ENCODE measurements at places on chromosomes 1 and 21.

DNA sequence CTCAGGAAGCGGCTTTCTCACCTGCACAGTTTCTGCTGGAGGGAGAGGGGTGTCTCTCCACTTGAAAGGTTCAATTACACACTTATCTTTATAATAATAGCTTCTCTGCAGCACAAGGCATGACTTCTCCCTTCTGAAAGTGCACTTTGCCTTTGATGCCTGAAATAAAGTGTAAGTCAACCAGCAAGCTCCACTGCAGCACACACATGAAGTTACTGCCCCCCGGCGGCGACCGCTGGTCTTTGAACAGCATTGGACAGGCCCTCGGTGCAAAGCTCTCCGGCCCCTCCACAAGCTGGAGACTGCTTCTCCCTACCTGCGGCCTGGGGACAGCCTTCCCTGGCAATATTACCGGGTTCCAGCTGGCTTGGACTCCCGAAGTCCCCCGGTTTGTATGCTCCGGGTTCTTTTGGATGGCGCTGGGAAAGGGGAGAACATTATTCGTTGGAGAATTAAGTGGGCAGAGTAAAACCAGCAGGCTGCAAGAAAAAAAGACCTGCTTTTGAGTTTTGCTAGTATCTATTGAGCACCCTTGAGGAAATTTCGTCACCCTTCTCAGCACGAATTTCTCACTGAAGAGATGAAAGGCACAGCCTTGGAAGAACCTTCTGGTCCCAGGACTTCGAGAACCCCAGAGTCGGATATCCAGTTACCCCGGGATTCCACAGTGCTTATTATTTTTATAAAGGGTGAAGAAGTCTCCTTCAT is 11.8 kb downstream of the RCAN1 start:
- DNase-seq, result peak; percentile 29

GRCh38 chr1:223500560-223501425 is 107.6 kb downstream of the CCDC185 start:
- peak; percentile 58 for DNase-seq

DNA sequence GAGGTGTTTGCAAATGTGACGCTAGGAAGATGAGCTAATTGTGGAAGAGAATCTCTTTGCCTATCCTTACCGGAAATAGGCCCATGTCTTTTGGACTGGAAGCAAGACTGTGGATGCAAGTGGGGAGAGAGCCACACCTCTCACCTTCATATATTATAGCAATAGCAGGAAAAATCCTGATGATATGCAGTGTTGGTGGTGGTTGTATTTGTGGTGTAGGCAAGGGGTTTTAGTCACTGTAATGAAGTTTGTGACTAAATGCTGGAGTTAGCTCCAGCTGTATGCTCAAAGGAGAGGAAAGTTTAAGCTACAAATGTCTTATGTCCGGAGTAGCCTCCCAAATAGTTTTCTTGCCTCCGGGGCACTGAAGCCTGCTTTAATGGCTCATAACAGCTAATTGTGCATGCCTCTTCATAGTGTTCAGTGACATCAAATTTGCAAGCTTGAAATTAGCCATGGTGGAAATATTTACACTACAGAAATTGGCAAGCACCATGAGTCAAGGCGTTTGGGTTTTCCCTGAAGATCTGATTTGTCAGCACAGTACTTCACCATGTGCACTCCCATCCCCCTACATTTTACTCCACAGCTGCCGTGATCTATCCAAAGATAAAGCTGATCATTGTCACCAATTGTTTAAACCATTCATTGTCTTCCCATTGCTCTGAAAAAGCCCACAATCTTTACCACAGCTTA is 102.6 kb upstream of the ZNF644 start:
- DNase-seq, result no peak

- DNase-seq, result no peak
Observed at GRCh38 chr1:226761322-226761721, 22.2 kb upstream of the ITPKB start.

DNA sequence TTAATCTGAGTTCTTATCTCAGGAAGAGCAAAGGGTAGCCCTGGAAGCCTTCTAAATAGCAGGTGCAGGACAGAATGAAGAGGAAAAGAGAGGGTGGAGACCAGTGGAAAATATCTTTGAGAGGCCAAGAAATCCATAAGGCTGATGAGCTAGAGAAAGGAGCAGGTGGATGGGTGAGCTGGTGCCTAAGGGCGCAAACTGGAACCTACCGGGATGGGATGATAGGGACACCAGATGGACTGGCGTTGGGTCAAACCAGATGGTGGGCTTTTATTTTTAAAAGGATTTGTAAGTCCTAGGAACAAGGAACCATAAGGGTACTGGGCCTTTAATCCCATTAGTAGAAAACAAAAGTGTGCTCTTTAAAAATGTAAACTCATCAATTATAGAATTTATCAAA is 59.7 kb downstream of the RGL1 start:
- DNase-seq, result no peak

Measured in LoVo (cell line).